Fibroblast of lung (primary cell): ENCODE measurements at places on chromosomes 6 and 20. TPM values are rescaled to one million over a fixed set of nuclear protein-coding genes. Genes with fewer than 3 reads are reported as not detected.

The HTR1B gene
- total RNA-seq = 0.17 TPM in 1 of 2 replicates, not detected in the other

The ZBTB22 gene
- 23.6 and 31.2 TPM in 2 replicates for total RNA-seq

The GRIK2 gene
- total RNA-seq = under 0.01 and 0.33 TPM in 2 replicates

The PXMP4 gene
- 4.6 and 6.3 TPM in 2 replicates for total RNA-seq

The HLA-DRA gene
- total RNA-seq = 0.17 and 1.0 TPM in 2 replicates

The MTFR2 gene
- total RNA-seq = 0.26 and 0.83 TPM in 2 replicates

The LGSN gene
- total RNA-seq = under 0.01 TPM in 1 of 2 replicates, not detected in the other

The METTL24 gene
- total RNA-seq = 2.6 TPM in 2 replicates

The INSM1 gene
- not detected in 2 replicates for total RNA-seq

The EPPIN gene
- not detected in 2 replicates for total RNA-seq

The THBS2 gene
- 269 and 473 TPM in 2 replicates for total RNA-seq

The CCM2L gene
- not detected in 2 replicates for total RNA-seq

The PLG gene
- total RNA-seq = not detected in 2 replicates

The ZC2HC1B gene
- not detected in 2 replicates for total RNA-seq
